ENCODE measurements at places on chromosomes 2 and 18.

GRCh38 chr2:1588978-1589621 is 155.2 kb downstream of the PXDN start:
- DNase-seq, result no peak

DNA sequence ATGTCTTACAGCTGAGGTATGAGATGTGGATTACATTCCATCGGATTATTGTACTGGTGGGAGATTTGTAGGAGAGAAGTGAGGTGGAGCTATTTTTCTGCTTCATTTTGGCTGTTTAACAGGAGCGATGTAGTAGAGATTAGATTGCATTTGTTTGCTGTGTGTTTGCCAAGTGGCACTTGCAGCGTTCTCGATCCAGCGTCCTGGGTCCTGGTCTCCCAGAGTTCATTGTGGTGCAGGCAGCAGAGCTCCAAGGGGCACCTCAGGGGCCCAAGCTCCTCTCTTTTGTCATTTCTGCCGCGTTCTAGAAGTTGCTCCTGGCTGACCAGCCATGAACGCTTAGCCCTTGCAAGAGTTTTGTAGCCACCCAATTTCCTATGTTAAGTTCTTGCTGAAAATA is 210.1 kb upstream of the APCDD1 start:
- no peak for DNase-seq

DNA sequence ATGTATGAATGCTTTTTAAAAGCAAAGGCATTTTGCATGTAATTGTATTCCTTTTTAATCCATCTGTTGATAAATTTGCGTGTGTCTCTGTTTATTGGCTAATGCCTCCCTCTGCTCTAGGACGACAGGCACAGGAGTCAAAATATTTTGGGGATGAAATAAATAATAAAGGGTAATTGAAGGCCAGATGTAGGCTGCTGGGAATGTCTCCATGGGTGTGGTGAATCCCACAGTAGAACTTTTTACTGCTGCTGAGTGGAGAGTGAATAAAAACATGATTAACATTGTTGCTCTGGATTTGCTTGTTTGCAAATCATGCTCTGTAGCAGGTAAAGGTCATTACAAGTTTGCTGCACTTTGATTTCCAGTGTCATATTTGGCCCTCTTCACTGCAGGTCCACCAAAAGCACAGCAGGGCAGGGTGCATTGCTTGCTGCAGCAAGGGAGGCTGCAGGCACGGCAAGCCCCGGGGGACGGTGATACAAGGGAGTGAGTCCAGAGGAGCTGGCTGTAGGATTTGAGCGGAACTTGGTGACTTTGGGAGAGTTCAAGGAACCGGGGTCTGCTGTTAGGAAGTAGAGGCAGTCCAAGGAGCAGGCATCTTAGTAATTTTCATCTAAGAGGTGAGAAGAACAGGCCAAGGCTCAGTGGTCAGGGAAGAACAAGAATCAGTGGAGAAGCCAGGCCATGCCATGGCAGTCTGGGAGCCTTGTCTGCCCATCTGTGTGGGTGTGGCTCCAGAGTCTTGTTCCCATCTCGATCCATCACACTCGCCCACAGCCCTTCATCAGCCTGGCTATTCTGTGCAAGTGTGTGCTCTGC is 201.5 kb upstream of the RAB6C start:
- DNase-seq, result peak; percentile 38

- DNase-seq, result no peak
These were observed 10.9 kb downstream of the PSD4 start for GRCh38 chr2:113184531-113185230.

GRCh38 chr2:108776475-108776874 is 10.1 kb upstream of the CCDC138 start:
- no peak for DNase-seq

GRCh38 chr2:165699946-165700345 is 94.1 kb downstream of the GALNT3 start:
- DNase-seq, result no peak

DNA sequence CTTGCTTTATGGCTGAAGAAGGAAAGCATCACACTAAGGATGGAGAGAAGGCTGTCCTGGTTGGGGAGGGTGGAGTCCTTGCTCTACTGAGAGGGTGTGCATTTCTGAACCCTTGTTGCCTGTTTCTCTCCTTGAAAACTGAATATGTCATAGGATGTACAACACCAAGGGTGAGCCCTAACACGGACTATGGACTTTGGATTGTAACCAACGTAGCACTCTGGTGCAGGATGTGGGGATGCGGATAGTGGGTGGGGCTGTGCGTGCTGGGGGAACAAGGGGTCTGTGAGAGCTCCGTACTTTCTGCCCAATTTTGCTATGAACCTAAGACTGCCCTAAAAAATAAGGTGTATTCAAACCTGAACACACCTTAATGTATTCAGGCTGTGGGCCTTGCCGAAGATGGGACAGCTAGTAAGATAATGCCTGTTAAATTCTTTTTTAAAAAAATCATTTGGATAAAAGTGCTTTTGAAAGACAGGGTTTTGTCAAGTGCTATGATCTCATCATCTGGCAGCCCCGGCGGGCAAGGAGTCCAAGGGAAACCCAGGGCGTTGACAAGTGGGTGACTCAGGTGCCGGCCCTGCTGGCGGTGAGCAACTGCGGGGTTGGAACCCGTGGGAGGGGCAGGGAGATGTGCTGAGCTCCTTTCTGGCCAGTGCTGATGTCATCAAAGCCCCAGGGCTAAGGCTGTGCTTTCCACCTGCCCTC is 54.0 kb downstream of the GATA6 start:
- no peak for DNase-seq

DNA sequence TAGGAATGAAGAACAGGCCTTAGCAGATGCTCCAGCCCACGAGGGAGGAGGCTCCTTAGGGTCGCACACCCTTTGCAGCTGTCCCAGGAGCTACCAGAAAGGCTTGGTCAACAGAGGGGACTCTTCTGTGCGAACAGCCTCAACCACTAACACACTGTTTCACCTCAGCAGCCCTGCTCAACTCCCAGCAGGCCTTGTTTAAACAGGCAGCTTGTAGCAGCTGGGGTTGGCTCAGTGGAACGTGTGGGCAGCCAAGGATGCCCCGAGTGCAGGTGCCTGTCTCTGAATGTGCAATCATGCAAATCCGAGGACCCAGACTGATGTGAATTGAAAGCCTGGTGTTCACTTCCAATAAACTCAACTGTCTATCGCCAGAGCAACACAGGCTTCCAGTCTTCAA is 88.7 kb upstream of the CXCR4 start:
- no peak for DNase-seq

GRCh38 chr2:218781691-218782527 is at the start of gene CYP27A1:
Gene CYP27A1 (plus strand): TSS chr2:218782147. CDS start chr2:218782183, 36 bp downstream.
- DNase-seq, result peak; percentile 75

GRCh38 chr2:12407160-12407559 is 309.6 kb upstream of the TRIB2 start:
- DNase-seq, result no peak
